ENCODE measurements at places on chromosomes 4 and X.
A peak's percentile ranks its signal among the peaks of the same experiment; 100 is the strongest.

GRCh38 chr4:54651050-54651449 lies 6.7 kb upstream of the KIT start:
- DNase-seq, result no peak

GRCh38 chr4:109751852-109752251 lies 22.0 kb upstream of the PLA2G12A start:
- DNase-seq, result no peak

- no peak for DNase-seq
Measured at GRCh38 chrX:39335513-39336235, 534.4 kb downstream of the MID1IP1 start.

DNA sequence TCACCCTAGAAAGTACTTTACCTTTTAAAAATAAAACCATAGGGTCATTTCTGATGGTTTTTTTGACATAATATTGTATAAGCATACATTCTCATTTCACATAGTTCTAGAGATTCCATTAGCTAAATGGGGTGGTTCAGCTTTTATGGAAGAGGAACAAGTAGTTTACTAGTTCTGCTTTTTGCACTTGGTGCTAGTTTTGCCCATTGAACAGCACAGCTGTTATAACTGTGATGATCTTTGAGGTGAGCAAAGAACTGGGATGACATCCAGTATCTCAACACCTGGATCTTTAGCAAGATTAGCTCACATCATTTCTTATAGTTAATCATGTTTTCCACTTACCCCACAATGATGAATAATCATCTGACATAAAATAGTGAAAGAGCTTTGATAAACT lies 40.9 kb downstream of the MOB1B start:
- no peak for DNase-seq

DNA sequence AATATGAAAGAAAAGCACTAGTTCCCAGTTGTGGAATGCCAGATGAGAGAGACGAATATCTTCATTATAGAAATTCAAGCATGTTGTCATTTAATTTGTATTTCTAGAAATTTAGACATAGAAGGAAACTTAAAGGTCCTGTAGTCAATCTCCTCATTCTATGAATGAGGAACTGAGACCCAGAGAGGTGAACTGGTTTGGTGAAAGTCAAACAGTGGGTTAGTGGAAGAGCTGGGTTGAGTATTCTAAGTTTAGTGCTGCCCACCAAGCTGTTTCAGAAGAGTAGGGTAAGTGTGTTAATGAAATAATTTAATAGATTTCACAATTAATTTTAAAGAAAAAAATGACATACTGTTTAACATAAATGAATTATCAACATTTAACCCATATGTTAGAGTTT lies 655.2 kb downstream of the FAM133A start:
- DNase-seq, result no peak

DNA sequence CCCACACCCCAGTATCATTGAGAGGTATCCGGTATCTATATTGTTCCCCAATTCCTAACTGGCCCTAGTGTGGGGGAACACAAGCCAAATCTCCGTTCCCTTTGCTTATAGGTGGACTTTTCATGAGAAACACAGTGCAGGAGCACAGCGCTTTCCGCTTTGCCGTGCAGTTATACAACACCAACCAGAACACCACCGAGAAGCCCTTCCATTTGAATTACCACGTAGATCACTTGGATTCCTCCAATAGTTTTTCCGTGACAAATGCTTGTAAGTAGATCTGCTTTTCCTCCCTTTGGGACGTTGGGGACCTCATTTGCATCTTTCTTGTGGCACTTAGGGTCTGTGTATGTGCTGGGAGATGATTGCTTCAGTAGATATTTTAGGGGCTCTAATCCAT lies 1.6 kb downstream of the GRIA3 start:
- DNase-seq, result no peak

- DNase-seq, result peak; percentile 25
Measured at GRCh38 chr4:924107-925096, 7.7 kb downstream of the GAK start.

DNA sequence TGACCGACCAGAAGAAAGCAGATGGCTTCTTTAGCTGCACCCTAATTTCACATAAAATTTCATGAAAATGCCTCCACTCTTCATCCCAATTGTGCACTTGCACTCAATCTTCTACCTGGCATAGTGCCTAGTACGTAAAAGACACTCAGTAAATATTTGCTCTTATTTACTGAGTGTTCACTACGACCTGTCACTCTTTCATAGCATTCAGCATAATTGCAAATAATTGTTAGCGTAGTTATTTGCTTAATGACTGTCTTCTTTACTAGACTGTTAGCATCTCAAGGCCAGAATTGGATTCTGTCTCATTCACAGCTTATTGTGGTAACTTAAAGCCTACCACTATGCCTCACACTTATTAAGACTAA lies 130.2 kb downstream of the ENOX2 start:
- no peak for DNase-seq

DNA sequence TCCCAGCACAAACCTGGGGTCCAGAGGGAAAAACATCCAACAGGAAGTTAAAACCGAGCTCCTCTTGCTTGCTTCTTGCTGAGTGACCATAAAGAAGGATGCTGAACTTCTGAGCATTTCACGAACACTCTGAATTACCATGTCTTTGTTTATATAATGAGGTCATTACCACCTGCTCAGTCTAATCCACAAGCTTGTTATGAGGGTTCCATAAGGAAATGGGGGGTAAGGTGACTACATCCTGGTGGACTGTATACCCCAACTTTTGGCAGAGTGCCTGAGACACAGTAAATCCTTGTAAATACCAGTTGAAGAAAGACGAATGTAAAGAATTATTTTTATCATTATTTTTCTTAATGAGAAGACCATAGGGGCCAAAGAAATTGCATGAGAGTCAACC lies 16.8 kb downstream of the CCDC149 start:
- DNase-seq, result no peak
